CD14-positive monocyte (primary cell): ENCODE measurements at places on chromosomes 5 and 9. TPM values are rescaled to one million over a fixed set of nuclear protein-coding genes. Genes with fewer than 3 reads are reported as not detected.
A peak's percentile ranks its signal among the peaks of the same experiment; 100 is the strongest.

DNA sequence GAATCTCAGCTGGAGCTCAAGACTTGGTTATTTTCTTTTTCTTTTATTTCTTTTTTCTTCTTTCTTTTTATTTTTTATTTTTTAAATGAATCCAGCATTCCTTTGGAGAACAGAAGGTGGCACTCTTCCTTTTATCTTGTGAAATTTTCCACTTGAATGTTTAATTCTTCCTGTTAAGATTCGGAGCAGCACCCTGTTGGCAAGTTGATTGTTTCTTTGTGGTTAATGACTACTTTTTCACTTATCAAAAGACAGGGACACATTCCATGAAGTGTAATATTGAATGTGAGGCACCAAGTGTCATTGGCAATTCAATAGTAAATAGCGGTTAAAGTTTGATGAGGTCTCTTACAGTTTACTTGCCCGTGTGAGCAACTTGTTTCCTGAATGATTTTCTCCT is 240.5 kb upstream of the CHD1 start:
- H3K4me1 ChIP-seq: no peaks in the 10 kb centered on the region
- DNase-seq: no peak
- no peaks in the 10 kb centered on the region for H3K36me3 ChIP-seq

DNA sequence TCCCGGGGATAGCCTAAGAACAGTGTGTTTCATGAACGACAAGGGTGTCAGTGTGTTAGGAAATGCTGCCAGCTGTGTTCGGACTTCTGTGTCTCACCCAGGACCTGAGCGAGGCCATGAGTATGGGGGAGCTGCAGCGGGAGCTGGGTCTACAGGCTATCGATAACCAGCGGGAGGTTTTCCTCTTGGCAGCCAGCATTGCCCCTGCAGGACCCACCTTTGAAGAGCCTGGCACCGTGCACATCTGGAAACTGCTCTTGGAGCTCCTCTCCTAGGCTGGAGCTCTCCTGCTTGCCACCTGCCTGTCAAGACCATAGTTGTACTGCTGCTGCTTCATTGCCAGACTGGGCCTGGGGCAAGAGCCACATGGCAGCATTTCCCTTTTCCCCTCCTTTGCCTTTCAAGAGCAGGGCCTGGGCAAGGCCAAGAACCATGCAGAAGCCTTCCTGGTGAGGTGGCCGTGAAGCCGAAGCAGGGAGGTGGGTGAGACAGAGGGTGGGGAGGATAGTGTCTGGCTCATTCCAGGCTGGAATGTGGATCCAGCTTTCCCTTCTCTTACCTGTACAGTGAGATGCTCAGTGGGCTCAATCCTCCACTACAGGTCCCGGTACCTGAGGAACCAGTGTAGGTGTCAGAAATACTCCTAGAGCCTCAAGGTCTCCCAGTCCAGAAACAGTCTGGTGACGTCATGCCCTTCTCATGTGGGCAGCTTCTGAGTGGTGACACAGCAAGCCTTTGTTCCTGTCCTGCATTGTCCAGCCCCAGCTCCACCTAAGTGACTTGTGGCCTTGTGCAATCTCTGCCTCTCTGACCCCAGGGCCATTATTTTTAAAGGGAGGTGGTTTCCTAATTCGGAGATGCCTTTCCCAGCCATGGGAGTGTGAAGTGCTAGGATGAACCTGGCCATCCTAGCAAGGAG is 6.6 kb downstream of the ARL10 start:
- no peak overlapping the region for H3K27ac ChIP-seq
- peak; percentile 64 for DNase-seq
- H3K36me3 ChIP-seq: no peaks in the 10 kb centered on the region
- H3K27me3 ChIP-seq: peaks cover 3% of the 10 kb centered on the region
- H3K4me1 ChIP-seq: peaks cover 21% of the 10 kb centered on the region

- no peaks in the 10 kb centered on the region for H3K27me3 ChIP-seq
- DNase-seq: peak; percentile 61
- no peak overlapping the region for H3K4me3 ChIP-seq
- peak overlapping the region; percentile 28 for H3K27ac ChIP-seq
- H3K36me3 ChIP-seq: no peaks in the 10 kb centered on the region
These were observed 375.0 kb upstream of the RFX3 start for GRCh38 chr9:3900673-3901318.

DNA sequence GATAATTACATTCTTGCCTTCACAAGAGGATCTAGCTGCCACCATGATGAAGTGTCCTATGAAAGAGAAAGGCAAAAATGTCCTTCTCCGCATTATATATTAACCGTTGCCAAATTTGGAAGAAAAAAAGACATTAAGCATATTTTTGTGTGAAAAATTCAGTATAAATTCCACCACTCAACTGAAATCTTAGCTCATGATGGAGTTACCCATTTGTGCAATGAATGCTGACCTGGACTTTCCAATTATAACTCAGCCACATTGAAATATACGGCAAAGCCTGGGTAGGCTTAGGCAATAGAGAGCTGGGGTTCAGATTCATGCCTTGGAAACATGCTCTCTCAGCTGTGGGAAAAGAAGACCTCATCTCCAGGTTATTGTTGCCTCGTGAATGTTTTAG is 71.3 kb upstream of the VCAN start:
- DNase-seq: peak; percentile 64
- H3K27ac ChIP-seq: peak overlapping the region; percentile 66
- H3K36me3 ChIP-seq: no peaks in the 10 kb centered on the region
- peaks cover 28% of the 10 kb centered on the region for H3K4me1 ChIP-seq

DNA sequence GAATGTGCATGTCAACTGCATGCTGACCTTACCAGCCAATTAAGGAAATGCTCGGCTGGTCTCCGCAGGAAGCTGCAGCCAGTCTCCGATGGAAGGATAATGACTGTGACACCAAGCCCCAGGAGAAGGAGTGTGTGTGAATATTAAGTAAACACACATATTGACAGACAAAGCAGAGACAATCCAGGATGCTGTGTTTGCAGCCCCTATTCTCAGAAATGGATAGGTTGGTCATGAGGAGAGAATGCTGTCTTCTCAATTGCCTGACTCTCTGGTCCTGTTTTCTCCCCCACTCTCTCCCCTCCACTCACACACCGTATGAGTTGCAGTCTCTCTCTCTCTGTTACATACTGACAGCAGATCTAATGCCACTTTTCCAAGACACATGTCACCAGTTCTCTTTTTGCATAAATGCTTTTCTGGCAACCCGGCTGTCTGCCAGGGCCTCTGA is 85.7 kb downstream of the EPB41L4A start:
- no peaks in the 10 kb centered on the region for H3K4me1 ChIP-seq
- H3K27me3 ChIP-seq: no peaks in the 10 kb centered on the region
- H3K36me3 ChIP-seq: no peaks in the 10 kb centered on the region
- no peak for DNase-seq

GRCh38 chr9:110967196-110967595 is 71.1 kb downstream of the LPAR1 start:
- no peak for DNase-seq
- peaks cover 5% of the 10 kb centered on the region for H3K27me3 ChIP-seq
- no peak overlapping the region for H3K27ac ChIP-seq
- H3K4me3 ChIP-seq: no peak overlapping the region
- H3K4me1 ChIP-seq: no peaks in the 10 kb centered on the region

- H3K4me1 ChIP-seq: peaks cover 15% of the 10 kb centered on the region
- H3K4me3 ChIP-seq: peak overlapping the region; percentile 95
- H3K27ac ChIP-seq: no peak overlapping the region
- H3K27me3 ChIP-seq: no peaks in the 10 kb centered on the region
- DNase-seq: peak; percentile 44
These were observed 566 bp upstream of the FOCAD start for GRCh38 chr9:20683351-20684034.

DNA sequence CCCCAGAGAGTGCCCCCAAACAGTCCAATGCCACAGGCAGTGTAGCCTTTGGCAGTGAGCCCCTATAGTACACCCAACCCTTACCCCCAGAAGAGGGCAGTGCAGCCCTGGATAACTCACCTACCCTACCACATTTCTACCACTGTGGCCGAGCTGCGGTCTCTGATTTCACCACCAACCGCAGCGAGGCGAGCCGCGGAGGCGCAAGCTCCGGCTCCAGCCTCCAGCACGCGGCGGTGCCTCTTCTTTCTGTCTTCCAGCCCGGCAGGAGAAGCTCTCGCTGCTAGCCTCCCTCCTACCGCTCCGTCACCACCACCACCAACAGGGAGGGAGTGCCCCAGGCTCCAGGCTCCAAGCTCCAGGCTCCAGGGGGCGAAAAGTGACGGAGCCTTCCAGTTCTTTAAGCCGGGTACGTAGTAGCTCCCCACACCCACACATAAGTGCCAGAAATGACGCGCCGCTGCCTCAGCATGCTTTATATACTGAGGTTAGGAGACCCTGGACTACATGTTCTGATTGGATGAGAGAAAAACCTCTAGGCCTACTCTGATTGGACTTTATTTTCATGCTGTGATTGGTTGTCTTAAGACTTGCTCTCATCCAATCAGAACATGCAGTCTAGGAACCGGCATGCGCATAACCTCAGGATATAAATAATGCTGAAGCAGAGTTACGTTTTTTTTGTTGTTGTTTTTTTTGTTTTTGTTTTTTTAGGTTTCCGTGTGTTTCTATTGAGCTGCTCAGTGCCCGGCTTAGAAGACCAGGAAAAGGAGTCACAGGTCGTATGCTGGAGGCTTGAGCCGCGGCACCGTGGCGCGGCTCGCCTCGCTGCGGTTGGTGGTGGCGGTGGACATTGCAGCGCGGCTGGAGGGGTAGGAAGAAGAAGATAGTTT is at the start of gene PCAT7:
Gene PCAT7, plus strand, starts transcription at position 645 of the 893 bp plus-strand sequence.
- DNase-seq: no peak
- H3K27ac ChIP-seq: no peak within 1 kb of the TSS
- no peak within 1 kb of the TSS for H3K4me3 ChIP-seq
- H3K27me3 ChIP-seq: peaks cover 3% of the 10 kb centered on the region
- no peaks in the 10 kb centered on the region for H3K36me3 ChIP-seq
- no peaks in the 10 kb centered on the region for H3K4me1 ChIP-seq

GRCh38 chr5:32692036-32692746 is 18.9 kb upstream of the NPR3 start:
- H3K4me3 ChIP-seq: no peak overlapping the region
- H3K27ac ChIP-seq: no peak overlapping the region
- DNase-seq: no peak
- no peaks in the 10 kb centered on the region for H3K27me3 ChIP-seq
- no peaks in the 10 kb centered on the region for H3K4me1 ChIP-seq
- H3K36me3 ChIP-seq: no peaks in the 10 kb centered on the region

The SLC2A6 gene
- polyA plus RNA-seq: 127 and 159 TPM in 2 replicates

The LCP2 gene
- polyA plus RNA-seq: 52.0 TPM

The GRM6 gene
- polyA plus RNA-seq: not detected in 2 replicates

The RABEPK gene
- polyA plus RNA-seq: 8.9 and 9.5 TPM in 2 replicates
